ENCODE measurements at places on chromosomes 1 and 21.

- peak; percentile 45 for DNase-seq
Measured at GRCh38 chr1:41467673-41468072, 16.8 kb downstream of the EDN2 start.

DNA sequence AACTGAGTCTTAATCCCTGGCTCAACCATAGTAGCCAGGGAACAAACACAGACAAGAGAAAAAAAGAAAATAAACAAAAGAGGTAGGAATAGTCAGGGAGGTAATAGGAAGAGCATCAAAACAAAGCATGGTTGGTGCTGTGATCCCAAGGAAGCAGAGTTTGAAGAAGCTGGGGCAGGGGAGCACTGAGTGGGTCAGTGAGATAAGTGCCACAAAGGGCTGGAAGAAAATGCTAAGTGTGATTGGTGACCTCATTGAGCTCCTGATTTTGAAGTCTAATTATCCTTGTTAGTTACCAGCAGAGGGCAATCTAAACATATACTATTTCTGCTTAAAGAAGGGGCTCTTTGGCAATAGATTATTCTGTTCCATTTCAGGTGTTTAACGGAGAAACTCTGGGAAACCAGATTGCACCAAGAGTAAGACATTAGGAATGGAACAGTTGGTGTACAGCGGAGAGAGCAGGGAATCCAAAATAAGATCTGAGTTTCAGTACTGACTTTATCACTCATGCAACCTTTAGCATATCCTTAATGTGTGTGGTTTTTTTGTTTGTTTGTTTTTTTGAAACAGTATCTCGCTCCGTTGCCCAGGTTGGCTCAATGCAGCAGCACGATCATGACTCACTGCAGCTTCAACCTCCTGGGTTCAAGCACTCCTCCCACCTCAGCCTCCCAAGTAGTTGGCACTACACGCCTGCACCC lies 30.7 kb upstream of the KIAA1614 start:
- DNase-seq: peak; percentile 43

DNA sequence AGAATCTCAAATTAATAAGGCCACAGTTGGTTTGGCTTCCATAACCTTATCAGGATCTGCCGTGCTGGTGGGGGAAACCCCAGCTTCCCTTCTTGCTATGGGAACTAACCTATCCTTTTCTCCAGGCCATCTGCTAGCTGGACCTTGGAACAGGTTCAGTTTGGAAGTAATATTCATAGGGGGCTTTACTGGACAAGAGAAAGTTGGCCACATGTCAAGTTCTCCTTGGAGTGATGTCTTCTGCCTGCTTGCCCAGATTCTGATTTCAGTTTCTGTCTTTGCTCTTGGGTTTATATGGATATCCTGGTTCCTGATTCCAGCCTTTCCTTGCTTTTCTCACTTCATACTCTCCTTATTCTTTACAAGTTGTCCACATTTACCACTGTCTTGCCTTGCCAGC lies 279.6 kb downstream of the ASTN1 start:
- no peak for DNase-seq

DNA sequence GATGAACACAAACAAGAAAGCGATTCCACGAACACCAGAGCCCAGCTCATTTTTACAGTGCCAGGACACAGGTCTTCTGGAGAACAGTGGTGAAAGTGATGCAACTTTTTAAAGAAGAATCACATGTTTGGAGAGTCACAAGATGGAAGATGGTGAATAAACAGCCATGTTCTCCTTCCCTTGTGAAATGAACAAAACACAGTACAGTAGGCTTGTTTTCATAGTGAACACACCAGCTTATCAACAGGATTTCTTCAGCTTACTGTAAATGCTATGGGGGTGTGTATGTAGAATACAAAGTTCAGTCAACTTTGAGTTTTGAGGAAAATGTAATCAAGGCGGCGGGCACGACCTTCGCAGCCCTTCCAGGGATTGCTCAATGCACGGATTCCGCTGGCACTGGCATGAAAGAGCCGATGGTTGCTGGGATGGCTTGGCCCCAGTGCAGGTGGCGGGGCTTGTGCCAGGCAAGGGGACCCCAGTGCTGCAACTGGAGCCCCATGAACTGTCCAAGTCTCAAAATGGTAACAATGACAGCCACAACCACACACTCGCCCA lies 9.7 kb downstream of the TMPRSS3 start:
- DNase-seq: no peak

- no peak for DNase-seq
Measured at GRCh38 chr1:39524591-39525365, 33.3 kb downstream of the BMP8A start.
